Epithelial cell of proximal tubule (primary cell): ENCODE measurements at places on chromosomes 11 and 22. TPM values are rescaled to one million over a fixed set of nuclear protein-coding genes. Genes with fewer than 3 reads are reported as not detected.

DNA sequence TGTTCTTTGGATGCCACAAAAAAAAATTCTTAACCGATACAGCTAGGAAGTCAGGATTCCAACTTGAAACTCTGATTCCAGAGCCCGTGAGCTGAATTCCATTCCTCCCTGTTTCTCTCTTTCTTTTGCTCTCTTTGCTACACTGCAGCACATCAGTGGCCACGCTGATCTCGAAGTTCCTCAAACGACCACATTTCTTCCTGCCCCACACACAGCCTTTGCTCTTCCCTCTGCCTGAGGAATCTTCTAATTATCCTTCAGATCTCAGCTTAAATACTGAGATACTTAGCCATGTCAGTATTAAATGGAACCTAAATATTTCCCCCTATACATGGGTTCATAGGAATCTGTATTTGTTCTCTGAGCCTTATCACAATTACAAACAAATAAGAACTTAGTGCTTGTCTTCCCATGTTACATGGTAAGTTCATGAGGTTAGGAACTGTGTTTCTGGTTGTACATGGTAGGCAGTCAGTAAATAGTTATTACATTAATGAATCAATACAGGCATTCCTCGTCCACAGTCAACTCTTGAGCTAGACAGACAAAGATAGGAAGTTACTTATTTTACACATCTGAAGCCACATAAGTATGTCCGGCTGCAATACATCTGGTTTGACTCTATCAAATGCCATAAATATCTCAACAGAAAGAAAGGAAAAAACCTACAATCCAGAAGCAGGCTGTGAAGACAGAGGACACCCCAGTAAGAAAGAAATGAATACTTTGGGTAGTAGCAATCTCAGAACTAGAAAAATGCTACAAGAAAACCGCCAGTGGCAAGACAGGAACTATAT lies 86.6 kb downstream of the MAML2 start:
- no peak for DNase-seq

DNA sequence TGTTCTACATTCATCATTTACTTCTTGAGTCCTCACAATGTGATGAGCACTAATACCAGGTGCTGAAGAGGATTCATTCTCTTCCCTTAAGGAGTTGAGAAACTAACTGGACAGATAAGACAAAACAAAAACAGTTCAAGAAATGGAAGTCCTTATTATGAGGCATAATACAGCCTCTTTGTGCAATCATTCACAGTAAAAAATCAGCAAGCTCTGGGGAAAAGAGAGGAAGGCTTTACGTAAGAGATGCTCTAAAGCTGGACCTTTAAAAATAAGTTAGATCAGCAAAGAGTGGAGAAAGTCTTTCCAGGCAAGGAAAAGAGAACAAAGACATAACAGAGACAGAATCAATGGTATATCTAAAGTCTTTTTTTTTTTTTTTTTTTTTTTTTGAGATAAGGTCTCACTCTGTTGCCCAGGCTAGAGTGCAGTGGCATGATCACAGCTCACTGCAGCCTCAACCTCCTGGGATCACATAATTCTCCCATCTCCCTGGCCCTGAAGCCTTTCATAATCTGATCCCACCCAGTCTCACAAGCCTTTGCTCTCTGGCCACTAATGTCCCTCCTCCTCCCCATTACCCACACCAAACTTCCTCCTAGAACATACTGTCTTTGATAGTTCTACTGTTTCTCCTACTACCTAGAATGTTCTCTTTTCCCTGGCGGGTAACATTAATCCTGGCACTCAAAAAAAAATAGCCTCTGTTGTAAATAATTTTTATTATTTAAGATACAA lies 40.9 kb downstream of the MRTFA start:
- DNase-seq, result no peak

PGAP2 gene
- 14.1 and 27.9 TPM in 2 replicates for total RNA-seq

DNA sequence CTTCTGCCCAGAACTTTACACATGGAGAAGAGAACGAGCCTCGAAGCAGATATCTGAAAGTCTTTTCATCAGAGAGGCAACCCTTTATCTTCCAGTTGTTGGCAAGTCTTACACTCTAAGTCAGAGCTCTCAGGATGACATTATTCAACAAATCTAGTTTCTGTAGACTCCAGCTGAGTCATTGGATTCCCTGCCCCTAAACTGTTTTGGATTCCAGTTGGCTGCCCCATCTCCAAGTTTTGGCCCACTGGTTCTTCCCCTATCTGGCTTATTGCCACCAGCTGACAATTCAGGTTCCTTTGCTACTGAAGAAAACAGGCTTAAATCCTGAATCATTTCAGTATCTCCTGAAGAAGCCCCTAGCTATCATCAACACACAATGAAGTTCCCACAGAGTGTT lies 14.2 kb downstream of the SAAL1 start:
- DNase-seq, result no peak

DNA sequence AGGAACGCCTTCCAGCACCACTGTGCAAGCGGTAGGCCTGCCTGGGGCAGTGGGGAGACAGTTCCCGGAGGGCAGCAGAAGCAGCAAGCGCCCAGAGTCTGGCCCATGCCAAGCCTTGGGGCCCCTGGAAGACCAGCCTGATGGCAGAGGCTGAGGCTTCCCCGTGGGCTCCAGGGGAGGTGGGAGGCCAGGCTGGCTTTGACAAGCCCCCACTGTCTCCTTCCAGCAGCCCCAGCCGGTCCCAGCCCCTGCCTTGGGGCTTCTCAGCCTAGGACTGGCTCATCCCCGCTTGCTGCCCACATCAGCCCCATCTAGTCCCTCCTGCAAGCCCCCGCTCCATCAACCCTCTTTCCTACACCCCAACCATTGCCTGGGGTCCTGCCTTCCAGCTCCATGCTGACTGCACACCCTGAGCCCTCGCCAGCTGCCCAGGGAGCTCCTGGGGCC lies 46.7 kb downstream of the IGF2 start:
- no peak for DNase-seq

EMID1 gene
- total RNA-seq, result 0.17 and 0.22 TPM in 2 replicates

PKNOX2 gene
- total RNA-seq, result 0.14 TPM in 1 of 2 replicates, not detected in the other

GRCh38 chr22:20748731-20749428 lies 25.0 kb upstream of the SERPIND1 start:
- DNase-seq, result no peak

MISFA gene
- 0.36 and 1.3 TPM in 2 replicates for total RNA-seq

KRTAP5-1 gene
- not detected in 2 replicates for total RNA-seq

- DNase-seq, result no peak
Measured at GRCh38 chr11:119832202-119832935, 103.4 kb upstream of the NECTIN1 start.

YPEL1 gene
- 1.5 and 7.3 TPM in 2 replicates for total RNA-seq

DNA sequence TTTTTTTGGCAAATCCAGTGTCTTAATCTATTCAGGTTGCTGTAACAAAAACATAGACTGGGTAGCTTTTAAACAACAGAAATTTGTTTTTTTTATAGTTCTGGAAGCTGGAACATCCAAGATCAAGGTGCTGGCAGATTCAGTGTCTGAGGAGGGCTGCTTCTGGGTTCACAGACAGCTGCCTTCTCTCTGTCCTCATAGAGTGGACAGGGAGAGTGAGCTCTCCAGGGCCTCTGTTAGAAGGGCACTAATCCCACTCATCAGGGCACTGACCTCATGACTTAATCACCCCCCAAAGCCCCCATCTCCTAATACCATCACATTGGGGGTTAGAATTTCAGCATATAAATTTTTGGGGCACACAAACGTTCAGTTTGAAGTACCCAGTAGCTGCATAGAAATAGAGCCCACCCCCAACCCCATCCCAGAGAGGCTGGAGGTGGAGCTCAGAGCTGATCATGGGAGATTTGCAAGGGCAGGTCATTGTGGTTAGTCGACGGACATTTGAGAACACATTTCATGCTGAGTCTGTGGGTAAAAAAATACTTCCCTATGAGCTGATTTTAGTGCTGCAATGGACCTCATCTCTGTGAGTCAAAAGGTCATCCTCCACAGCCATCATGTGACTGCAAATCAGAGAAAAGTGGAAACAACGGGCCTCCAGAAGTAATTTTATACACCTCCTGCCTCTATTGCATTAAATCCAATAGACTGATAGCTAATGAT lies 203.1 kb upstream of the CADM1 start:
- no peak for DNase-seq

- DNase-seq, result no peak
Measured at GRCh38 chr11:86511086-86511551, 136.4 kb downstream of the CCDC81 start.

RAG1 gene
- 1.0 and 2.0 TPM in 2 replicates for total RNA-seq

OR2AT4 gene
- not detected in 2 replicates for total RNA-seq

DNA sequence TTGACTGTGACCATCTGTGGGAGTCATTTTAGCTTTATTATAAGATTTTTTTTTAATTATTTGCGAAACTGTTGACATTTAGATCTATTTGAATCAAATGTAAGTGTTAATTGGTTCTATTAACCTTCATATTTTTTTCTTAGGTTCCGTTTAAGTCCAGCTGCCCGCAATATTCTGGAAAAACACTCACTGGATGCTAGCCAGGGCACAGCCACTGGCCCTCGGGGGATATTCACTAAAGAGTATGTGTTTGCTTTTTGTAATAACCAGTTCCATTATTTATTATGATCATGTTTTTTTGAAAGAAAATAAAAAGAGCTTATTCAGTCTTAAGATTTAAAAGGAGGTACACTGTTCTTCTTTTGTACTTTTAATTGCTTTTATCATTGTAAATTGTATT lies 43.9 kb downstream of the PDHX start:
- DNase-seq, result no peak

GRCh38 chr22:44676441-44677352 lies 25.3 kb upstream of the PRR5 start:
- DNase-seq, result no peak

DNA sequence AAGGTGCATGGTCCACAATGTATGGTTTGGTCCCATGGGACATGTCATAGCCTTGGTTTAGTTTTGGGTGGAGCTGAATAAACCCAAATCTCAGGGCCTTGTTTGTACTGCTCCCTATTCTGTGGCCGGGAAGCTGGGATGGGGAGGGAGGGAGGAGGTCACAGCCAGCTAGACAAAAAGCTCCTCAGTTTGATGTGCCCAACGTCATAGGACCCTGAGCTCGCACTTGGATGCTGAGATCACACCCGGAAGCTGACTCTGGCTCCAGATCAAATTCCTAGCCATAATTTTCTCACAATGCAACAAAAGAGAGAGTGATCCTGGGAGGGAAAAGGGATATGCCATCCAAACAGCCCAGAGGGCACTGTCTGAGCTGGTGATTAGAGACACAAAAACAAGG lies 1.5 kb downstream of the HSPB2 start:
- DNase-seq, result no peak

FRMD8 gene
- 43.5 and 49.5 TPM in 2 replicates for total RNA-seq

DNA sequence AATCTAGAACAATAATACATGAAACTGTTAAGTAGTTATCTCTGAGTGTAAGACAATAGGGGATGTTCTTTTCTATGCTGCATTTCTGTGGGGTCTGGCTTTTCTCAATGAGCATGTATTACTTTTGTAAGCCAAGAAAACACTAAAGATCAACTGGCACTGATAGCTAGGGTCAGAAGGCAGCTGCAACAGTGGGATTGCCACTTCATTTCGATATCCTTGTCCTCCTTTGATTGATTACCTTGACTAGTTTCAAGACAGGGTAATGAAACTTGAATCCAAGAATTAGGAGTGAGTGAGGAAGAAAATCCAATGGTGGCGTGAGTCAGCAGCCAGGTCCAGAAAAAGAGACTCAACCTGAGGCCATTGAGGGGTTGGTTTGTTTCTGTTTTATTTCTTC lies 46.5 kb downstream of the FEZ1 start:
- DNase-seq, result no peak
